ENCODE measurements at places on chromosomes 1 and 21.

DNA sequence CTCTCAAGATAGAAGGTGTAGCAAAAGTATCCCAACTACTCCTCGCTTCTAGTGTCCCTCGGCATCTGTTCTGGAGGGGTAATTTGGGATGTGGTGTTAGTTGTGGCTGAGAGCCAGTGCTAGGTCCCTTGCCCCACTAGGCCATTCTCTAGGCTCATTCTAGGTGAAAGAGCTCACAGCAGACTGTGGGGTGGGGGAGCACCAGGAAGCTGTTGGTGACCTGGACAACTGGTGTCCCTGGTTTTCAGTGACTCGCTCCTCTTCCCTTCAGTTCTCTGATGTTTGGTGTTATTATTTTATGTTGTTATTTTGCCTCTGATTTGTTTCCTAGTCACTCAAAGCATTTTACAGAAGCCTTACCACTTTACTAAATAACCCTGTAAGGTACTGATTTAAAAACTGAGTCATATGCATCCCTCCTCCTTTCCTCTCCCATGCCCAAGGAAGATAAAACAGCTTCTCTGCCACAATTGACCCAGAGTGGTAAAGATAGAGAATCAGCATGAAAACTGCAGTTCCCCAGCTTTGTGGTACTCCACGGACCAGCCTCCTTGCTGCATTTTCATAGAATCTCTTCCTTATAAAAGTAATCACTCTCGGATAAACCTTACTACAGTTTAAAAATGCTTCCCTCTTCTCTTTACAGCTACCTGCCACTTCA is 14.1 kb downstream of the DYRK3 start:
- DNase-seq, result no peak

- DNase-seq, result no peak
Observed at GRCh38 chr21:27802816-27803475, 836.1 kb upstream of the ADAMTS5 start.

DNA sequence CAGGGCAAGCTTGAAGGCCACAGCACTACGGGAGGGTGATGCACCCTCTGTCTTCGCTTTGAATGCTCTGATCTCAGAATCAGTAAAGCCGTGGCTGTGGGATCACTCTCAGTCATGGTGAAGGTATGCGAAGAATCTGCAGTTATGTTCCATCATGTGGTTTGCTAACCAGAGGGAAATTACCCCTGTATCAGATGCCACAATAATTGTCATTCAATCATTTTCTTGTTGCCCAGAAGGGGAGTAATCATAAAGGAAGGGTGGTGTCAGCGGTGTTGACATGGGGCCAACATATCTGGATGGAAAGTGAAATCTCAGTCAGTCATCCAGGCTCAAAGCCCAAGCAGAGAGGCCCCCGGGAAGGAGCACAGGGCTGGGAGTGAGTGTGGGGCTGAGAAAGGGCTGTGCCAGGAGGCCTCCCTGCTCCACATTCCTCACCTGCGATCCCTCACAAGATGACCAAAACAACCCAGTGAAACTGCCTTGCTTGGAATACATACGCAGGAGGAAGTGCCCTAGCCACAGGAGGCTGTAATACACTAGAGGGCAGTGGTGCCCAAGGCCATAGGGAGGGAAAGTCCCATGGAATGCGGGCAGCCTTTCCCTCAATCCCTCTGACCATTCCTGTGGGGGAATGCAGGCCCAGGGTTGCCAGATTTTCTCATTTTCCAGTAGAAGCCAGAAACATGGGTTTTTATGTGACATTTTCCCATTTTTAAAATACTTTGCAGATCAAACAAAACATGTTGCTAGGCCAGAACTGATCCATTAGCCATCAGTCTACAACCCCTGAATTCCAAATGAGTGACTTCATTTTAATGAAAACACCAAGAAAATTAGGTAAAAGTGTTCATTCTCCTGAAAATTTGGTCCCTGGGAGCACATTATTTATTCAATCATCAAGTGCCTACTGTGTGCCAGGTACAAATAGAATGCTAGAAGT is 95.7 kb upstream of the VANGL1 start:
- DNase-seq, result no peak

DNA sequence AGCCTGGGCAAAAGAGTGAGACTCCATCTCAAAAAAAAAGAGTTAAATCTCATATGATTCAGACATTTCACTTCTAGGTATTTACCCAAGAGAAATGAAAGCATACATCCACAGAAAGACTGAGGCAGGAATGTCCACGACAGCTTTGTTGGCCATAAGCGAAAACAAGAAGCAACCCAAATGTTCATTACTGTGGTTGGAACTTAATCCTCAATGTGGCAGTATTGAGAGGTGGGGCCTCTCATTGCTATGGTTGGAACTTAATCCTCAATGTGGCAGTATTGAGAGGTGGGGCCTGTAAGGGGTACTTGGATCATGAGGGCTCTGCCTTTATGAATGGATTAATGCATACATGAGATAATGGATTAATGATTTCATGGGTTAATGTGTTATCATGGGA is 15.2 kb downstream of the C21orf58 start:
- DNase-seq, result no peak

DNA sequence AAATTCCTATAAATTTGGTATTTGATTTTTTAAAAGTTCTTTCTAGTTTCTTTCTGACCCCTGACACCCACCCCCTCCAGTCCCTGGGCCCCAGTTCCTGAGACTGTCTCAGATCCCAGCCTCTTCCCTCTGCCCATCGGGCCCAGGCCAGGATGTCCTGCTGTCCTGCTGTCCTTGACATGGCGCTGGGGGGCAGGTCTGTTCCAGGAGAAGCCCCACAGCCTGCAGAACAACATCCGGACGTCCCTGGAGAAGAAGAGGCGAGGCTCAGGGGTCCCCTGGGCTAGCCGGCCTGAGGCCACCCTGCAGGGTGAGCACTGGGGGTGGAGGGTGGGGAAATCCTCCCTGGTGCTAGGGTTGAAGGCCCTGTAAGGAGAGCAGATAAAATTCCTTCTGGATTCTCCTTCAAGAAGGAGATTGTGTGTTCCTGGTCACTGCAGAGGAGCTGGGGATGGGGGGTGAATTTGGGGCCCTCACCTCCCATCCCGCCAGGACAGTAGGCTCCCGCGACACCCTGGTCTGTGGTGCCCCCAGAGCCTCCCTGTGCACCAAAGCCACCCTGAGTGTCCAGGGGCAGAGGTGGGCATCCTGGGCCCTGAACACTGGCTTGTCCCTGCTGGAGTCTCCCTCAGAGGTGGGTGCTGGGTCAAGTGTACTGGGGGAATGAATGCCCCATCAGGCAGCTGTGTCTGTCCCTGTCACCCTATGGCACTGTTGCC is 45.0 kb downstream of the DISP3 start:
- DNase-seq, result no peak

- no peak for DNase-seq
Observed at GRCh38 chr1:63435161-63435560, 67.7 kb downstream of the ALG6 start.

DNA sequence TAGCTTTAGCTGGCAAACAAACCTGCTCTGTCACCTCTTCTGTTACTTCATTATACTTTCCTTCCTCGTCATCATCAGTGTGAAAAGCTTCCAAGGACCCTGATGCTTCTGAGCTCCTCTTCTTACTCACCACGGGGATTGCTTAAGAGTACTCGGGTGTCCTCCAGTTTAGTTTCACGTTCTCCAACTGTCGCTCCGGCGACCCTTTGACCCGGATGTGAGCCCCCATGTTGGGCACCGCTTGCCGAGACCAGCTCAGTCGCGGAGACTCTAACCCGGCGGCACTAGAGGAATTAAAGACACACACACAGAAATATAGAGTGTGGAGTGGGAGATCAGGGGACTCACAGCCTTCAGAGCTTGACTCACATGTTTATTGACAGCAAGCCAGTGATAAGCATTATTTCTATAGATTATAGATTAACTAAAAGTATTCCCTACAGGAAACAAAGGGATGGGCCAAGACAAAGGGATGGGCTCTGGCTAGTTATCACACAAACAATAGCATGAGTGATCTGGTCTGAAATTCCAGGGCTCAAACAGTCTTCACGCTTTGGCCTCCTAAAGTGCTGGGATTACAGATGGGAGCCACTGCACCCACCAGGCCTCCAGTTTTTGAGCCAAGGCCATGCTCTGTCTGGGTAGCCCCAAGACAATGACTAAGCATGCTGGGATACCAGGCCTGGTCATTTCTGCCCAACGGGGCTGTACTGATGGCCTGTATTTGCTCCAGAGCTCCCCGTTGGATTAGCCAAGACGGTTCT is 30.1 kb upstream of the ENO1 start:
- DNase-seq, result no peak

- DNase-seq, result no peak
Observed at GRCh38 chr21:21332492-21332891, 334.3 kb downstream of the NCAM2 start.

DNA sequence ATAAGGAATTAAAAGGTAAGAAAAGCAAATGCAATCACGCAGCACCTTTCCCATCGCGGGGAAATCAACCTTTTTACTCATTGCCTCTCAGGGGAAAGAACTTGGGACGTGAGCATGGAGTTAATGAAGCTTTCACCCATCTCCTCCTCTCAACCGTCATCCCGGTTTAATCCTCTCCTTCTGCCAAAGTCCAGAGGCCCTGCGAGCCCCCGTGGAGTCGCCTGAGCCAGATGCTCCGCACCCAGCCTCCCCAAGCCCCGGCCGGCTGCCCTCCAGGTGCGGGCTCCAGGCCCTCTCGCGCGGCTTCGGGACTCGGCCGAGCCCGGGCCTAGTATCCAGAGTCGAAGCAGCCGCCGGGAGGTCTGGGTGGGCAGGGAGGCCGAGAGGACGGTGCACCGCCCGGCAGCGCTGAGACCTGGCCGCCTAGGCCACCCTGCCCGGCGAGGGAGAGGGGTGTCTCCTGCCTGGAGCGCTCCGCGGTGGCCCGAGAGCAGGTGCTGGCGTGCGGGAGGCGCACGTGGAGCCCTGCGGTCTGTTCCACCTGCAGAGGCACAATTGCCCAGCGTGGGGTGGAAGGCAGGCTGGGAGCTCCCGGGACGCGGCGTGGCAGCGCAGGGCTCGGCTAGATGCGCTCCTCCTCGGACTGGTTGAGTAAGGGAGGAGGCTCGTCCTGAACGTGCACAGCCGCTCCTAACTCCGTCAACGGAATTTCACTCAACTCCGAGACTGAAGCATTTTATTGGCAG is 218.5 kb downstream of the SDCCAG8 start:
- DNase-seq, result no peak
